Activated CD8-positive, alpha-beta memory T cell treated with anti-CD3 and anti-CD28 coated beads for 48 hours (primary cell): ENCODE measurements at places on chromosomes 5 and 9.

DNA sequence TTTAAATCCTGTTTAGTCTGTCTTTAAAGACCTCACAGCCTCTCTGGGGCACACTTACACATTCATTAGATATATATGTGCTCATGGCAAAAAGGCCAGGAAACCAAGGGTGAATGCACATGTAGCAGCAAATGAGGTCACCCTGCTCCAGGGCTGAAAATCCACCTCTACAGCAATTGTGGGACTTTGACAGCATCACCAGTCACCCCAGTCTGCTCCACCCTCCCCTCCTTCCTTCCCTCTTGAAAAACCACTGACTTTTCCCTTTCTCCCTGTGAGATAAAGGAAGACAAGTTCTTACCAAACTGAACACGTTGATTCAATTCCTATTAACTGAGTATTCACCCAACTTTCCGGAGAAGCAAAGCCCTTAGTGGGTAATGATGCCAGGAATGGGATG is 15.2 kb upstream of the SH3RF2 start:
- no peak for DNase-seq

GRCh38 chr9:134693641-134694367 is 52.2 kb downstream of the COL5A1 start:
- DNase-seq = no peak

DNA sequence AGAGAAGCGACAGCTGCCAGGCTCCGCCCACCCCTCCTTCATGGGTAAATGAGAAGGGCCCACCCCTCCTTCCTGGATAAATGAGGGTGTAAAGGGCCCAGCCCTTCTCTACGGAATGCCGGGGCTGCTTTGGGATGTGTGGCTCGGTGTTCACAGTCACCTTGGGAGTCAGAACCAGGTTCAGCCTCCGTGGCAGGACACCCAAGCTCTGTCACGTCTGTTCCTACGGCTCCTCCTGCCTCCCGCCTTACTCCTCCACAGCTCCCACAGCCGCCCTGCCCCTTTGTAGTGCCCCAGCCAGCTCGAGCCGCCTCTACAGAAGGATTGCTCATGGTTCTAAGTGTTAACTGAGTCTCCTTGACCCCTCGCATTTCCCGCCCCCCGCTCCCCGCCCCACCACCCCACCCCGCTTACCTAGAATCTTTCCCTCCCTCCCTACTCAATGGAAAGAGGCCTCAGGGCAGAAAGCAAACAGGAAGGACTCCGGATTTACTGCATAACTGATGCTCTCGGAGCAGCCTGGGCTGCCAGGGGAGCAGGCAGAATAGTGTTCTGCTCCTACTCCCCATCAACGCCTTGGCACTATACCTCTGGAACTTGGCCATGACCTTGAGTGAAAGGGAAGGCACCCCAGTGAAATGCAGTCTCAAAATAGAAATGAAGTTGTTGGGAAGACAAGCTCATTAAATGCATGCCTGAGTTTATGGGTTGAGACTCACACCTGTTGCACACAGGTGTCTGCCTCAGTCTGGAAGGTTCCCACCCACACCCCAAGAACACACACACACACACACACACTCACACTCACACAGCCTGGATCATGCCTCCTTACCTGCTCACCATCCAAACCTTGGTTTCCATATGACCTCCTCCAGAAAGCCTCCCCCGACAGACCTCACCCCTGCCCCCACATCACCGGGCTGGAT is 59.6 kb downstream of the NEURL1B start:
- DNase-seq = no peak

DNA sequence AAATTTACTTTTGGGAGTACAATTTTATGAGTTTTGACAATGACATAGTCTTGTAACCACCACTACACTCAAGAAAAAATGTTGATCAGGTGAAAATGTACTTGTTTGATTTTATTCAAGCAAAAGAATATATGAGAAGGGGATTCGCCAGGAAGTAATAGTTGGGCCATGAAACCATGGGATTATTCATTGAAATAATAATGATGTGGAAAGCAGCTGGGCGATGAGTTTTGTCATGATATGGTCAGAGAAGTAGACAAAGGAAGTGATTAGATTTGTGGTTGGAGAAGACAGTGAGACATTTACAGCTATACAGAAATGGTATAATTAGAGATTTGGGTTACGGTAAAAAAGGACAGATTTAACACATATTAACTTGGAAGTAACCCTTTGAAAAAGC is 11.2 kb downstream of the HMGCR start:
- DNase-seq = no peak

DNA sequence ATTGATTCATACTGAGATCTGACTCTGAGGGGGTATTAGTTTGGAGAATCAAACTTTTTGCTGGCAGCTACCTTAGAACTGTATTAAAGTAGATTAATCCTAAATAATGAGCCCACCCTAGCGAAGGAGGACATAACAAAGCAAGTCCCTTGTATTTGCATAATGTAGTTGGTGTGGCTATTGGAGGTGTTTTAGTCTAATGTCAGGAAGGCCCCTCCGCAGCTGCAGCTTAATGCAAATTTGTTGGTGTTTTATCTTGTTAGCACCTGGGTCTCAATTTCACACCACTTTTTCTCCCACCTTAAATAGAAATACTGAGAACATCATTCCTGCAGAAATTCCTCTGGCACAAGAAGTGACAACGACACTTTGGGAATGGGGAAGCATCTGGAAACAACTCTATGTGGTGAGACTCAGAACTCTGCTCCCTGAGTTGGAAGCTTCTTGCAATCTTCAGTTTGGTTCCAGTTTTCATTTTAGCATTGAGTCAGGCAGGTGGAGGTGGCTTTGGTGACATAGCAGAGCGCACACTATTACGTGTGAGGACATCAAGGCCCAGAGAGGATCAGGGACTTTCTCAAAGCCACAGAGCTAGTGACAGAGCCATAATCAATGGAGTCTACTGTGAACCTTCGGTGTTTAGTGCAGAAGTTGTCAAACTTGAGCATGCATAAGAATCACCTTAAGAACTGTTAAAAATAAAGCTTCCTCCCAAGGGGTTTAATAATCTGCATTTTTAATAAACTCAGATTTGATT is 33.9 kb downstream of the DOCK2 start:
- no peak for DNase-seq

- no peak for DNase-seq
These were observed 1568.9 kb upstream of the ACO1 start for GRCh38 chr9:30815585-30815984.

DNA sequence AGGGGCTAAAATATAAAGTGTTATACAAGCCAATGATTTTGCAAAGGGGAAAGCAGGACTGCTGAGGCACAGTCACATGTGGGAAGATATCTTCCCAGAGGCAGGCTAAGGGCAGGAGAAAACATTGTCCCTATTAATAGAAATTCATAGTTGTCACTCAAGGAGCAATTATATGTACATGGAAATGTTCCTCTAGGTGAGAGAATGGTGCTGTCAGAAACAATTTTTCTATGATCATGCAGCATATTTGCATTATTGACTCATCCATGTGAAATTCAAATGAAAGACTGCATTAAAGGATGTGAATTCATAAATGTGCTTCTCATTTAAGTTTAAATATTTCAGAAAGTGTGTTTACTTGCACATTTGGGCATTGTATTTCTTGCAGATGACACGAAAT is 775.9 kb upstream of the CDH9 start:
- DNase-seq = no peak

- no peak for DNase-seq
These were observed 8.8 kb downstream of the AQP7 start for GRCh38 chr9:33393581-33393980.

DNA sequence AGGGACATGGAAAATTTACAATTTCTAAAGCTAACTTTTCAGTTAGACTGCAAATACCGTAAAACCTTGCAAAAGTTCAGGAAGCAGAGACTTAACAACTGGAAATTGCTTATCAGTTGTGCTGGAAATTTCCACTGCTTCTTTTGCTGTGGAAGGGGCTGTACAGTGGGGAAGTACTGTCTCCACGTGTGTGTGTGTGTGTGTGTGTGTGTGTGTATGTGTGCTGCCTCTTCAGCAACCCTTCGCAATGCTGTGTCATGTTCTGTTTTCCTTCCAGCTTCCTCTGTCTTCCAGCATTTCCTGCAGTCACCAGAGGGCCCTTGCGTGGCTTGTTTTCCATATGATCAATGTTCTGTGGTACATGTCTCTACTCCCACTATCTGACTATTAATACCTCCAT is 87.5 kb upstream of the RANBP3L start:
- DNase-seq = no peak

DNA sequence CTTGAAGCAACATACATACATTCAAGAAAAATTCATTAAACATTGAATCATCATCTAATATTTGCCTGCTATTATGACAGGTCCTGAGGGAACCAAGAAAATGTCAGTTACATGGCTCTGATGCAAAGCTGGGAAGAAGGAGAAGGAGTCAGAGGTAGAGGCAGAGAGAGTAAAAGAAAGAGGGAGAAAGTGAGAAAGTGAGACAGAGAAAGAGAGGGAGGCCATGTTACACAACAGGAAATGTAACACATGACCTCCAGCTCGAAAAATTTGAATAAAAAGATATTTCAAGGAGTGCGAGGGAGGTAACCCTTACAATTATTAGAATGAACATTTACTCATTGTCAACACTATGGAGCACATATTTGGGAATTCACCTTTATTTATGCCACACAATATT is 189.7 kb downstream of the PDE4D start:
- DNase-seq = no peak

DNA sequence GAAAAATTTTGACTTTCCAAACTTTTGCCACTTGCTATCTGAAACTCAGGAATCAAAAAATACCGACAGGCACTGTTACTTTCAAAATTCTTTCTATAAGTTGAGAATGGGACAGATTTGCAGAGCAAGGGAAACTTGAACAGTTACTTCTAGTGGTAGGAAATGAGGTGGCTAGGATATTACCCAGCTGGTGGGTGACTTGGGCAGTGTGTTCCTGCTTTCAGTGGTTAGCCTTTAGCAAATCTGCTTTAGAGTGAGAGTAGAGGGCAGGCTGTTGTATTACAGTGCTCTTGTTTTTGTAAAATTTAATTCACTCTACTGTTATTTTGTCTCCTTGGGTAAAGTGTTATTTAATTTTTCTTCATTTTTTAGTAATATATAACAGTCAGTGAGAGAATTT is 40.2 kb upstream of the ROPN1L start:
- DNase-seq = no peak

GRCh38 chr9:89695441-89695891 is 90.7 kb downstream of the GADD45G start:
- no peak for DNase-seq
